ENCODE measurements at places on chromosomes 4 and X. TPM values are rescaled to one million over a fixed set of nuclear protein-coding genes. Genes with fewer than 3 reads are reported as not detected.

Gene PAGE1
- not detected for total RNA-seq

Gene MAGEA6
- not detected for total RNA-seq

Gene PLA2G12A
- total RNA-seq, result 34.5 TPM

Gene PITX2
- not detected for total RNA-seq

Gene CFAP47
- not detected for total RNA-seq

Gene HSD17B13
- total RNA-seq, result not detected

Gene RAB9A
- 58.3 TPM for total RNA-seq

Gene ARFIP1
- 38.6 TPM for total RNA-seq

Gene F11
- not detected for total RNA-seq

Gene PPP1R2C
- not detected for total RNA-seq

Gene PNMA6F
- not detected for total RNA-seq

Gene PGAM4
- not detected for total RNA-seq

Gene SLITRK4
- 0.07 TPM for total RNA-seq

Gene GPC4
- 3.3 TPM for total RNA-seq

Gene STATH
- not detected for total RNA-seq

Gene TMPRSS11F
- 2.8 TPM for total RNA-seq

Gene CHRDL1
- not detected for total RNA-seq

Gene EXOC1L
- total RNA-seq, result not detected

Gene CBLL2
- total RNA-seq, result not detected

Gene ZXDB
- 16.8 TPM for total RNA-seq

Gene HTN3
- total RNA-seq, result not detected

Gene NAP1L2
- total RNA-seq, result 0.56 TPM

Gene ANXA3
- total RNA-seq, result 125 TPM

Gene TCEAL6
- total RNA-seq, result not detected

Gene AREG
- total RNA-seq, result 325 TPM

Gene CPE
- total RNA-seq, result 17.7 TPM

Gene CFAP299
- total RNA-seq, result not detected

Gene GPR173
- total RNA-seq, result 0.28 TPM

Gene HTRA3
- 0.84 TPM for total RNA-seq

Gene PLAC8
- 4.7 TPM for total RNA-seq

Gene CTAG1B
- not detected for total RNA-seq

Gene ESX1
- not detected for total RNA-seq

Gene DSPP
- not detected for total RNA-seq

Gene PTTG2
- not detected for total RNA-seq

Gene TEX13B
- not detected for total RNA-seq

Gene GPC3
- 6.9 TPM for total RNA-seq

Gene CLDN2
- not detected for total RNA-seq

Gene CXCL10
- 0.65 TPM for total RNA-seq

Gene CXCL3
- total RNA-seq, result 2.2 TPM

Gene LGI2
- total RNA-seq, result not detected

Gene KCNIP4
- total RNA-seq, result not detected

Gene GDPD2
- 0.19 TPM for total RNA-seq

Gene FRMD7
- total RNA-seq, result not detected

Gene NWD2
- not detected for total RNA-seq

Gene ZNF141
- 4.5 TPM for total RNA-seq

Gene ELOVL6
- 26.1 TPM for total RNA-seq

Gene HNRNPD
- 70.4 TPM for total RNA-seq

Gene RASGEF1B
- 1.2 TPM for total RNA-seq

All from airway epithelial cell (primary cell).